K562 (cell line): ENCODE measurements at places on chromosomes 7 and 10. TPM values are rescaled to one million over a fixed set of nuclear protein-coding genes. Genes with fewer than 3 reads are reported as not detected.

- DNase-seq = no peak
Observed at GRCh38 chr10:93751124-93751523, 6.6 kb upstream of the LGI1 start.

DNA sequence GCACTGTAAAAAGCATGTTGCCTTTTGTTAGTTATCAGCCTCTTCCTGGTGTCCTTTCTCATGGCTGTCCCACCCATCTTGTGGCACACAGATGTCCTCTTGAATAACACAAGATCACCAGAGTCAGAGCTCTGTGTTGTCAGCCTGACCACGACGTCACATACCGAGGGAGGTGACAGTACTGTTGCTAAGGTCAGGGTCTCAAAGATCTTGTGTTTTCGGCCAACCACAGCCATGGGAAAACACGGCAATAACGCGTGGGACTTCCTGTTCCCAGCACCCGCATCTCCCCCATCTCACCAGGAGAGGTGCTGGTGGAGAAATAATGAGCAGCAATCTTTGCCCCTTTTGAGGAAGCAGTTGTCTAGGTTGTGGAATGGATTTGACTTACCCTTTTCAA lies 40.4 kb downstream of the NPVF start:
- peak; percentile 17 for DNase-seq

GRCh38 chr10:100887761-100888296 lies 24.9 kb upstream of the SLF2 start:
- no peak for DNase-seq

GRCh38 chr7:101563943-101564777 lies 64.9 kb downstream of the MYL10 start:
- DNase-seq = peak; percentile 16

- DNase-seq = no peak
Observed at GRCh38 chr7:86148501-86148900, 495.2 kb upstream of the GRM3 start.

DNA sequence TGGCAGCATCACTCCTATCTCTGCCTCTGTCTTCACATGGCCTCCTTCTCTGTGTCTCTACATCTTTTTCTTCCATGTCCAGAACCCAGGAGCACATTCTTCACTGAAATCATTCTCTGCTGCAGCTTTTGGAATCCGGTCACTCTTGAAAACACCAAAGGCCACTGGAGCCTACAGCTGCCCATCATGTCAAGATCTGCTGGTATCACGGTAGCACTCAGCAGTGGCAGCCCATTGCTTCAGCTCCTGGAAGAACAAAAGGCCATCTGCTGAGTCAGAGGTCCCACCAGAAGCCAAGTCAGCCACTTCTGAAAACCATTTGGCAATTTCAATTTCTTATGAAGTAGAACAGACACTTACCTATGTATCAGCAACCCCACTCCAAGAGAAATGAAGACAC lies 6.1 kb upstream of the PCBD1 start:
- DNase-seq = no peak

DNA sequence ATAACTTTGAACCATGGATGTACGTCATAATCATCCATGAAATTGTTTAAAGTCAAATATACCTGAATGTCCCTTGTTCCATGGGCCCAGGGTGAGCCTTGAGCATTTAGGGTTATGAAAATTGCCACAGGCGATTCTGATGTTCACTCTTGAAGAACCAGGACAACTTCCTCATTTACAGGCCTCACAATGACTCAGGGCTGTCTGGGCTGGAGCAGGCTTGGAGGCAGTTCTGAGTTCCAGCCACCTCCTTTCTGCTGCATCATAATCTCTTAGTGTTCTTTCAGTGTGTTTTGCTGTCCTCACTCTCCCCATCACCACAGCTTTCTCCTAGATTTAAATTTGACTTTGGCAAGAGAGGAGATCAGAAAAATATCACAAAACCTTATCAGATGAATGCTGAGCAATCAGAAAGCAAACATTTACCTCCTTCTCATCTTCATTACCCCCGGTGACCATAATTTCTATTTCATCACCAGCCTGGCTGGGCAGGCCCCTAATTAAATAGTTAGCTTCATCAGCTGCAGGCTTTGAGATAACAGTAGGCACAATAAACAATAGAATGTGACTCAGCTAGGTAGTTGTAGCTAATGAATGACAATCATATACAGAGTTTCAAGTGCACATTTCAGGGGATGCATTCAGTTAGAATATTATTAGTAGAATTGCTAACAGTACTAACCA lies 571.0 kb downstream of the SH2D4B start:
- DNase-seq = no peak

DNA sequence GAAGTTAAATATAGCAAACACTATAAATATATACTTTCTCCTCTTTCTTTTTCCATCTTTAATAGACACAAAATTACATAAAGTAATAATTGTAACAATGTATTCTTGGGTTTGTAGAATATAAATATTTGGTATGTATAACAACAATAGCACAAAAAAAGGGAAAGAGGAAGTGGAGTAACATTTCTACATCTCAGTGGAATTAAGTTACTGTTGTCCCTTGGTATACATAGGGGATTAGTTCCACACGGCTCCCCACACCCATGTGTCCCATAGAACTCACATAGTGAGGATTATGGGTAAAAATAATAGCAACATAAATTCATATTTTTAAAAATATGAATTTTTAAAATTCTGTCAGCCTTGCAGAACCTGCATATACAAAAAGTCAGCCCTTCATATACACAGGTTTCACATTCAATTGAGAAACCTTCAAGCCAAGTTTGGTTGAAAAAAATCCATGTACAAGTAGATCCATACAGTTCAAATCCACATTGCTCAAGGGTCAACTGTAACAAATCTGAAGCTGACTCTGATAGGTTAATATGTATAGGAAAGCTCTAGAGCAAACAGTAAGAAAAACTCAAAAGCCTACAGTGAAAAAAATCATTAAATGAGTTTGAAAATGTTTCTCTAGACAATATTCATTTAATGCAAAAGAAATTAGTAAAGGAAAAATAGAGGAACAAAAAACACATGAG lies 92.4 kb downstream of the HYCC1 start:
- DNase-seq = no peak

GRCh38 chr10:3077509-3077908 lies 10.2 kb downstream of the PFKP start:
- DNase-seq = no peak

- DNase-seq = no peak
Observed at GRCh38 chr10:116593139-116593740, 2.5 kb downstream of the PNLIPRP1 start.

DNA sequence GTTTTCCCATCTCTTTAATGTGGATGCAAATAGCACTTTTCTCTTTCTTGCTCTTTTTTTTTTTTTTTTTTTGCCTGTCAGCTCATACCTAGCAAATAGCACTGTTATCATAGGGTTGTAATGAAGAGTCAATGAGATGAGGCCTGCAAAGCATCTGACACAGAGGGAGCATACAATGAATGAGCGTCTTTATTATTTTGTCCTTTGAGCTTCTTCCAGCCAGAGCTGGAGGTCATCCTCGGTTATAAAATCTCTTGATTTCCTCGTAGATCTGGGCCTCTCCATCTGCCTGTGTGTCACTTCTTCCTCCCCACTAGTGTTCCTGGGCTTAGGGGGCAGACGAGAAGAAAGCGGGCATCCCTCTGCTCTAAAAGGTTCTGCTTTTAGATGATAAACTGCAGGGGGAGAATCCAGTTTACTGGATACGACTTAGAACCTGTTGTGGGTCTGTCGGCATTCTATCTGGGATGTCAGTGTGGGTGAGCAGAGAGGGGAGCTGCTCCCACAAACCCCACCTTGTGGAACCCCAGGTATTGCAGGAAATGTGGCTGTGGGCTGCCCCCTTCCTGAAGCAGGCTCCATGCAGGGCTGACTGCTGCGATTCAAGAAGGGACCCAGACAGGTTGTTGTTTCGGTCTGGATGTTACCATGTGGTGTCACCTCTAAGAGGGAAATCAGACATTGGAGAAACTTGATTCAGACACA lies 135.8 kb upstream of the GPR26 start:
- DNase-seq = no peak

GRCh38 chr7:140039896-140040295 lies 22.9 kb downstream of the PARP12 start:
- no peak for DNase-seq

- DNase-seq = no peak
Observed at GRCh38 chr10:131654471-131655087, 246.2 kb upstream of the PPP2R2D start.

- no peak for DNase-seq
Observed at GRCh38 chr7:7609330-7609729, 31.2 kb upstream of the UMAD1 start.

- DNase-seq = no peak
Observed at GRCh38 chr7:109915670-109916069, 1175.3 kb upstream of the LRRN3 start.

DNA sequence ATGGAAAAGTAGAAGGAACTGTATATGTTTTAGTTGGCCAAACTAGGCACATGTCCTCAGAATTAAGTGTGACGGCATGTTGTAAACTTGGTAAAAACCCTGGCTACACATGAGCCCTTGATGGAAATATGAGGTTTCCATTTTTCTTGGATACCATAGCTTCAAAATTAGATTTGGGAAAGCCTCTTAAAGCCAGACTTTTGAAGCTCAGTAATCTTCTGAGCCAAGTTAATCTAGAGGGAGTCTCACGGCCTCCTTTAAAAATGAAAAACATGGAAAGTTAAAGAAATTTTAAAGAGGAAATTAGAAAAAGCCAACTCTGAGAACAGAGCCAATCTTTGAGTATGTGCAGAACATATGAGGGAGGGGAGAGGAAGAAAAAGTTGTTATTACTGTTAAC lies 376.0 kb downstream of the CTNNA3 start:
- DNase-seq = no peak

DNA sequence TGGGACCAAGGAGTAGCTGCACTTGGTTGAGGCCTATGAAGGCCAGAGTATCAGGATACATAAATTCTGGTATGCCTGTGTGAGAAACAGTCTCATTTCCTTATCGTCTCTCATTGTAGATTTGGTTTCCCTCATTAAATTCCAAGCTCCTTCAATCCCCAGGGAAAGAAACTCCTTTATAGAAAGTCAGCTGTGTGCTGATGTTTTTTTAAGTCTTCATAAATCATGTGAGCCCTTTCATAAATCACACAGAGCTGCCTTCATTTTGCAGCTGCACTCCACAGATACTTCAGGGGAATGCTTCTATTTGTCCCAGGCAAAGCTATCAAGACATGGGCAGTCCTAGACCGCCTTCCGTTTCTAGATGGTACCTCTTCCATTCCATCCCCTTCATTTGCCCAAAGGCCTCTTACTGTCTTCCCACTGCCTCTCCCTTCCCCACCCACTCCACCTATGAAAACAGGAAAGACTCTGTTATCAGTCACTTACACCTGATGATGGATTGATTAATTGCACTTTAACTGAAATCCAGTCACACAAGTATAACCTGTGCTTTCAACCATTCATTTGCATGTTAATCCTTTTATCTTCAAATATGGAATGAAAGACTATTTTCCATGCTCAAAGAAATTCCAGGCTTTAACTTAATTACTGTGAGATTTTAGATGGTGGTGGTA lies 290.2 kb downstream of the C7orf25 start:
- DNase-seq = no peak

DNA sequence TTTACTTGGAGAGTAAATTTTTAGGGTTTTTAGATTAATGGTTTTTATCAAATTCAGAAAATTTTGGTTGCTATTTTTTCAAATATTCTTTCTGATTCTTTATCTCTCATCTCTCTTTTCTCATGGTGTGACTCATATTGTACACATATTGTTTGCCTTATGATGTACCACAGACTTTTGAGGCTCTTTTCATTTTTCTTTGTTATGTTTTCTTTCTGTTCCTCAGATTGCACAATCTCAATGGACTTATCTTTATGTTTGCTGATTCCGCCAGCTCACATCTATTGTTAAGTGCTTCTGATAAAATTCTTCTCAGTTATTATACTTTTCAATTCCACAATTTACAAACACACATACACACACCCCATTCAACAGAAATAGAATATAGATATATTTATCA lies 168.2 kb upstream of the IGFBP3 start:
- no peak for DNase-seq

GRCh38 chr10:77682393-77683087 lies 44.9 kb upstream of the KCNMA1 start:
- no peak for DNase-seq

- DNase-seq = no peak
Observed at GRCh38 chr7:150337179-150337578, 4.2 kb downstream of the RARRES2 start.

DNA sequence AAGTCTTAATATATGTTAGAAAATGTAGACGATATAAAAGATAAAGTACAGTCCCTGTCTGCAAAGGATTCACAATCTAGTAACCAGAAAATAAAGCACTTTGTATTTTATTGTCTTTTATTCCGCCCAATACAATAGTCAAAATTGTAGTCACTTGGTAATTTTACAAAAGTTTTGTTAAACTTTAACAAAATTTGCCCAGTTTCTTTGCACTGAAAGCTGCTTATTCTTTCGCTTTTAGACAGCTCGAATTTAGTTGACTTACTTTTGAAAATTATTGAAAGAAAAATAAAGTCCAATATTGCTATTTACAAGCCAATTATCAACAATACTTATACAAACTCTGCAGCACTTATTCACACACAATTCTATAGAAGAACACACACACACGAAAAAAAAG lies 534.9 kb upstream of the LRRTM3 start:
- DNase-seq = no peak

GRCh38 chr10:7596356-7596755 lies 70.4 kb downstream of the ITIH5 start:
- DNase-seq = no peak

DNA sequence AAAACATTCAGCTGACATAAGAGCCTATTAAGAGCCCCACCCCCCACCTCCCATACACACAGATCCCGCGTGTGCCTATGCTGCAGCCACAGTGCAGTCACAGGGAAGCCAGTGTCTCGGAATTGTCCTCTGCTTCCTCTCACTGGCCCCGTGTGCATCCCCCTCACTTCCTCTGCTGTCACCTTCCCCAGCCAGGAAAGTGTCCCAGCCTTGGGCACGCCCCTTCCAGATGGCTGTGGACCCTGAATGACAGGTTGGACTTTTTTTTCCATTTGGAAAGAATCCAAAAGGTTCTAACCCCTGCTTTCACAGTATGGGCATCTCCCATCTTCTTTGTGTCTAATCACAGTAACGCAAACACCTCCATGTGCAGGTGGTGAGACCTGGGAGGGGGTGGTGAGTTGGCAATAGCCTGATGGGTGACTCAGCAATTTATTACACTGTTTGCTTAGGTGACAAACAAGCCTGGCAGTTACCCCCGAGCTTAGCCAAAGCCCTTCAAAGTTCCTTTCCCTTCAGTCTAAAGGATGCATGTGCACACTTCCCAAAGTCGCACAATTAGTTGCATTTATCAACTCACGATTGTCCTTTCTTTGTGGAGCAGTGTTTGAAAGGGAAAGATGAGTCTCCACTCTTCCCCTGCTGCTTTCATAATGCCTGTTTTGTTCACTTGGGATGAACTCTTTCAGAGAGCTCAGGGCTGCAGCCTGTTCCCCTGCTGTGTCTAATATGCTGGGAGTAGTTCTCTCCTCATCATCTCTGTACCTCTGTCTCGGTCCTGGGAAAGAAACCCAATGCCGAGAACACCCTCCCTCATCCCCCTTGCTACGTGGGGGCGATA lies 67.5 kb upstream of the EFCAB10 start:
- no peak for DNase-seq

- DNase-seq = no peak
Observed at GRCh38 chr10:105973902-105974301, 1190.6 kb downstream of the SORCS1 start.

CFAP70 gene
- 0.86 and 0.92 TPM in 2 replicates for total RNA-seq

TRPV6 gene
- 0.18 and 0.81 TPM in 2 replicates for total RNA-seq

SYT15 gene
- total RNA-seq = 0.65 and 0.82 TPM in 2 replicates

TMEM273 gene
- 63.1 and 64.3 TPM in 2 replicates for total RNA-seq

MINPP1 gene
- 41.4 and 44.5 TPM in 2 replicates for total RNA-seq

COL17A1 gene
- 0.29 TPM in 1 of 2 replicates, not detected in the other for total RNA-seq

ANKRD22 gene
- not detected in 2 replicates for total RNA-seq

NAPEPLD gene
- total RNA-seq = 7.7 and 8.4 TPM in 2 replicates

KIF11 gene
- 30.1 and 33.0 TPM in 2 replicates for total RNA-seq

SUN3 gene
- not detected in 2 replicates for total RNA-seq

ADCY1 gene
- total RNA-seq = 0.02 and 0.16 TPM in 2 replicates
